ENCODE measurements at places on chromosomes 5 and 9.

GRCh38 chr5:126568206-126568755, 26.7 kb downstream of the ALDH7A1 start:
- DNase-seq: no peak

GRCh38 chr5:21774281-21774680, 1078.9 kb downstream of the CDH12 start:
- no peak for DNase-seq

- no peak for DNase-seq
These were observed 558.4 kb upstream of the ST8SIA4 start for GRCh38 chr5:101461455-101461854.

GRCh38 chr5:122704247-122705036, 70.4 kb upstream of the SNX2 start:
- no peak for DNase-seq

- peak; percentile 56 for DNase-seq
These were observed 724 bp downstream of the PRRC2B start for GRCh38 chr9:131394464-131395156.

DNA sequence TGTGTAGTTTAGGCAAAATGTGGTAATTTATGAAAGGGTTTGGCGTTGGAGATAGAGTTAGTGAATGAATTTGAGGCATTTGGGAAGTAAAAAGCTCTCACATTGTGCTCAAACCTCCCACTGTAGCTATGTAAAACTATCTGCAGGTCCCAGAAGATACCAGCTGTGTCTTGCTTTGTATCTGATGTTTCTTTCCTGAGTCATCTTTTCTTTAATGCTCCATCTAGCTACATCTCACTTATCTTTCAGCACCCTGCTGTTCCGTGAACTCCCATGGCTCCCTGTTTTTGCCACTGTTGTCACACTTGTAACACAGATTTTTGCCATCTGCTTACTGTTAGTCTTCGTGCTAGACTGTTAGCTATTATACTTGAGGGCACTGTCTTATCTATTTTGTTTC, 253.1 kb downstream of the NPR3 start:
- DNase-seq: no peak

- DNase-seq: peak; percentile 68
These were observed 780 bp downstream of the RNU6ATAC start for GRCh38 chr9:134163371-134164196.

DNA sequence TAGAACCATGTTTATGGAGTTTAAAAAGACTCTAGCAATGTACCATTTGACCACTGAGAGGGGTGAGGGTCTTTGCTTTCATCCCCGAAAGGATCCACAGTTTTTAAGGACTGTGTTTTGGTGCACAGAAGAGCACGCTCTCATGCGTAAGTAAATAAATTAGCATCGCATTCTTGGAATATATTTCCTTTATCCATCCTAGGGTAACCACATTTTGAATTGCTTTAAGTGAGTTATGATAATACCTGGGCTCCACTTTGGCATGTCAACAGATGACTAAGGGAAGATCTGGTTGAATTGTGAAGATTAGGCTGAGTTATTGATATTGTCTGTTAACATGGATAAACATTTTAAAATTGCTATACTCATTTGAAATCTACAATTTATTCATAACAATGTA, 89.4 kb upstream of the EDIL3 start:
- no peak for DNase-seq

- DNase-seq: no peak
These were observed 28.5 kb upstream of the MLLT3 start for GRCh38 chr9:20650750-20651299.

DNA sequence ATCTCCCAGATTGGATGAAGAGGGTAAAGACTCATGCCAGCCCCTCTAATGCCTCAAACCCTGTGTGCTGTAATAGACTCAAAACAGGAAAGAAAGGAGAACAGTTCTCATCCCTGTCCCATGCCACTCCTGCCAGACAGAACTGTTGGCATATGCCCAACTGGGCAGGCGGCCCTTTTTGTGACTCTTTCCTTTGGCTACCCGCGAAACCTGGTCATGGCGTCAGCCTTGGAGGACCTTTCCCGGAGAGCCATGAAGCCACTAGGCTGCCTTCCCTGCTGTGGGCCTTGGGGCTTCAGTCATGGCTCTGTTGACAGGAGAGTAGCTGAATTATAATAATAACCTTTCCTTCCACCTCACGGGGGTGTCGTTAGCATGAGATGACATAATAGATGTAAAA, 75.9 kb upstream of the SEMA6A start:
- DNase-seq: no peak

GRCh38 chr9:80890124-80890523, 799.2 kb downstream of the TLE1 start:
- no peak for DNase-seq

DNA sequence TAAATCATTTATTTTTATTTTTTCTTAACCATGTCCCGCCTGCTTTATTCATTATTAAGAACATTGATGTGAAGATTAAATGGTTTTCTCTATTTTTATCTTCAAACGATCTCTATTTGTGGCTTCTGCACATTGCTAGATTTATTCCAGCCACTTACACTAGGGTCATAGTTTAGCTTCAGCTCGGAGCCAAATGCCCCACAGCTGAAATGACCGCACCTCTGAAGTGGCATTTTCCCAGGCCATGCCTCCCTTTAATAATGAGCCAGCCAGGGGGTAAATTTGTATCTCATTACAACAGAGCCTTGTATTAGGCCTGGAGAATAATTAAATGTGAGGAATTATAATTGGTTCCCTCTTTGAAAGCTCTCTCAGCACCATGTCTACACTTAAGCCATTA, 89.4 kb downstream of the DOCK8 start:
- DNase-seq: no peak

DNA sequence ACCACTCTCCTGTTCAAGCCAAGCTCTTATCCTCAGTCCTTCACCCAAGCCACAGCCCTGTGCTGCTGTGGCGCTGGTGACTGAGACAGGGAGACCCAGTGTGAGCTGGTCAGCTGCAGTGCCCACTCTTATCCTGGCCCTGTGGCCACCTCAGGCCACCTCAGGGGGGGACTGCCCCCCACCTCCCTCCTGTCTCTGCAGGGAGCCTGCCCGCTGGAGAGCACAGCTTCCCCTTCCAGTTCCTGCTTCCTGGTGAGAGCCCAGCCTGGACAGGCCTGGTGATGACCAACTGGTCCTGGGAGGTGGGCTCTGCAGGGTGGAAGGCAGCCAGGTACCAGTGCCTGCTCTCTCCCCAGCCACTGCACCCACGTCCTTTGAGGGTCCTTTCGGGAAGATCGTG, 5.5 kb upstream of the EHMT1 start:
- no peak for DNase-seq

DNA sequence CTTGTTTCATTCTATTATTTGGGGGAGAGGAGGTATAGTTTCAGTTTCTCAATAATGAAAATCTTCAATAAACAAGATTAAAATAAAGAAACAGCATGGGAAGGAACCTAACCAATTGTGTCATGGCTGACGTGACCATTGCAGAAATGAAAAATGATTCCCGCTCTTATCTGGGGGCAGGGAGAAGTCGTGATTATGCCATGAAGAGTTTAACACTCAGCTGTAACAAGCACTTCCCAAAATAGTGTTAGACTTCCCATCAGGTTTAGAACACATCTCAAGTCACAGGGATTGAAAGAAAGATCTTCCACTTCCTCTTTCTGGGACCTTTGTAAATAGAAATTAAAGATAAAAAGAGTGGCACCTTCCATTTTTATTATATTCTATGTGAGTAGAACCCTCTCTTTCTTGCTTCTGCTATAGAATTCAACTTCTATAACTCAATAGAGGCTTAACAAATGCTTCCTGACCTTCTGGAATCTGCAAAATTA, 122.2 kb downstream of the TRPM6 start:
- no peak for DNase-seq

GRCh38 chr5:10310066-10310779, 2.5 kb upstream of the CMBL start:
- DNase-seq: no peak

GRCh38 chr5:157148734-157149615, 6.3 kb upstream of the MED7 start:
- peak; percentile 72 for DNase-seq

GRCh38 chr5:111954516-111955395, 197.8 kb upstream of the NREP start:
- DNase-seq: no peak

Data from stimulated activated CD4-positive, alpha-beta T cell treated with anti-CD3 and anti-CD28 coated beads, Interleukin-4, amount 100 ng/mL, for 1 hour (primary cell).